ENCODE measurements at places on chromosomes 12 and 14.

DNA sequence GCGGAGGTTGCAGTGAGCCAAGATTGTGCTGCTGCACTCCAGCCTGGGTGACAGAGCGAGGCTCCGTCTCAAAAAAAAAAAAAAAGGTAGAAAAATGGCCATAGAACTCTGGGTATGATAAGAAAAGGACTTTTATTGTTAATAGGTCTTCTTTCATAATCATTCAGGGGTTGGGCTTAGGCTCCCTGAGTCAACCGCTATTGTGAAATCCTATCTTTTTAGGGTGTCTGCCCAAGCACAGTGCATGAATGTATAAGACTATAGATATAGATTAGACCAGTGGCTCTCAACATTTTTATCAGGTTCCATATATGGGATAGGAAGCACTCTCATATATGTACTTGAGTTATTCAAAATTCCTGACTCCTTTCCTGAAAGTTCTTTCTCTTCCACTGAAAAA is 48.7 kb upstream of the USP15 start:
- no peak for DNase-seq

GRCh38 chr12:20234474-20234873 is 133.9 kb upstream of the PDE3A start:
- DNase-seq = no peak

DNA sequence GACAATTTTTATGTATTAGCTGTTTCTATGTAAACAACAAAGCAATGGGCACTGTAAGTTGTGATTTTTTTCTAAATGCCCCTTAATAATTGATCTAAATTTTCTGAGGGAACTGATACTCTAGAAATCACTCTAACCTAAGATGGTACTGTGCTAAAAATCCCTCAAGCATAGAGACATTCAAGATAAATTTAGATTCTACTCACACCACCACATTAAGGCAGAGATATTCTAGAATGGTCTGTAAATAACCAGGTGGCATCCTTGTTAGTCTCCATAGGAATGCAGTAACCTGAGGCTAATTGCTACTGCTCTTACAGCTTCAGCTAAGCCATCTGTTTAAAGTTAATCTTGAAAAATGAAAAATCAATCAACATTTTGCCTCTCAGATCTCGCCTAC is 87.3 kb downstream of the SLC41A2 start:
- no peak for DNase-seq

DNA sequence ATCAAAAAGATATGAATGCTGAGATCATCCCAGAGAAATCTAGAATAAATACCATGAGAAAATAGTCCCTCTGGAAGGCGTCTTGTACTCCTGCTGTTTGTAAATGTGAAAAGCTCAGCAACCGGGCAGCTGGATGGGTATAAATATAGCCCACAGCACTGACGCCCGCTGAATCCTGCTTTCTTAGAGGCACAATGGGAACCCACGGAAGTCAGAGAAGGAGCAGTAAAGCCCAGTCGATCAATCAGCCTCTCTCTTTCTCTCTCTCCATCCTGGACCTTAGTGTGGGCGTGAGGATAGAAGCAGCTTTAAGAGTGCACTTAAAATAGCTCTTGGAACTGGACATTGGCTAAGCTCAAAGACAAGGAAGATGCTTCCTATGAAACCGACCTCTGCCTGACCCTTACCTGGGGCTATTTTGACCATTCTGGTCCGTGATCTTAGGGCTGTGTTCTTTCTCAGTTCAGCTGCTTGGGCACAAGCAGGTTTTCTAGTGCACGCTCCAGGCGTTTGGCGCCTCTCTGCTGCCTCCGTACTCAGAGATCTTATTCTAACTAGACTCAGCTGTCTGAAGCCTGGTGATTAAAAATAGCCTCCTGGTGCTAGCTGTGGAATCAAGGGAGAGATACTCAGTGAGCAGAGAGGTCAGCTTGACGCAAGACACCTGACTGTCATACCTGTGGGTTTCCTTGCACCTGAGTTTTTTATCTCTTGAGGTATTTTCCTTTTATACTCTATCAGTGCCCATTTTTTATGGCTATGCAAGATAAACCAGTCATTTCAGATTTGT is 144.6 kb downstream of the ETV6 start:
- DNase-seq = no peak

- no peak for DNase-seq
These were observed 63.4 kb upstream of the IGF1 start for GRCh38 chr12:102543494-102544485.

DNA sequence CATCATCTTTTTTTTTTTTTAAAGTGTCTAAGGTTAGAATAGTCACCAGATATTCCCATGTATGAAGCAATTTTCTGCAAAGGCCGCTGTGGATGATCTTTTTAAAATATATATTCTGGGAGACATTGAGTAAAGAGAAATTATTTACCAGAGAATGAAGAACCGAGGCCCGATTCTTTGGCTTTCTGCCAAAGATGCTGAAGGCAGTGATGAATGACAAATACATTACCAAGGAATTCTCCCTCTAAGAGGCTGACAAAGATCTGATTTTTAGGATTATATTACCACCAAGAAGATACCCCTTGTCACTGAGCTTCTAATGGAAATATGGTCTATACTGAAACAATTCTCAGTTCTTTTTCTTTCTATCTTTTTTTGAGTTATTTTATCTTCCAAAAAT is 336.8 kb downstream of the NAV3 start:
- DNase-seq = no peak

GRCh38 chr14:71262441-71262840 is 355.2 kb downstream of the PCNX1 start:
- DNase-seq = no peak

DNA sequence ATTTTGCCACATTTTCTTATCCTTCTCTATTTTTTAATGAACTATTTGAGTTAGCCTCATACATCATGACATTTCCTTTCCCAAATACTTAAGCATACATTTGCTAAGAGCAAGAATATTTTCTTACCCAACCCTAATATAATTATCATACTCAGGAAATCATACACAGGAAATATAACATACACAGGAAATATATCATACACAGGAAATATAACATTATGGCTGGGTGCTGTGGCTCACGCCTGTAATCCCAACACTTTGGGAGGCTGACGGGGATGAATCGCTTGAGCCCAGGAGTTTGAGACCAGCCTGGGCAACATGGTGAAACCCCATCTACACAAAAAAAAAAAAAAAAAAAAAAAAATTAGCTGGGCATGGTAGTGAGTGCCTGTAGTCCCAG is 4.9 kb downstream of the NCKAP1L start:
- no peak for DNase-seq

- no peak for DNase-seq
These were observed 7.9 kb upstream of the RBM19 start for GRCh38 chr12:113974006-113974405.

Measured in activated B cell treated with CpG ODN at 0.5 μM for 24 hours (primary cell).